CD4-positive, alpha-beta T cell treated with Interleukin-17A for 1 hour (primary cell): ENCODE measurements at places on chromosomes 6 and 20.

DNA sequence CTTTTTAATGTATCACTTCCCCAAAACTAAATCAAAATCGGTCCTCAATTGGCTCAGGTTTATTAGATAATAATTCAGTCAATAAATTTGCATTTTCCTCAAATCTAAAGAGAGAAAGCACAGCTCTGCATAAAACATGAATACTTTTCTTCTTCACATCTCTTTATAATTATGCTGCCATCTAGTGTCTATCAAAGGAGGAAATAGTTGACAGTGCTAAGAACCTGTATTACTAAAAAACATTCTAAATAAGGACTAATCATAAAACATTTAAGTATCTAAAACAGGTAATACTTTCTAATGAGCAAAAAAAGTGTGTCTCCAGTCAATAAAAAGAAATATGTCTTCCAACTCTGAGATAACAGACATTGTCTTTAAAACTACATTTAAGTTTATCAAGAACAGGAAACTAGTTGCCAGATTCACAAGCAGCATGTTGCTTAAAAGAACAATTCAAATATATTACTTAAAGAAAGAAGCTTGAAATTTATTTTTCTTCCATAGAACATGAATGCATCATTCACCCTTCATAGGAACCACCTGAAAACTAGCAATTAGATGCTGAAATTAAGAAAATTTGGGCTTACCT, 56.5 kb upstream of the DST start:
- DNase-seq, result no peak

DNA sequence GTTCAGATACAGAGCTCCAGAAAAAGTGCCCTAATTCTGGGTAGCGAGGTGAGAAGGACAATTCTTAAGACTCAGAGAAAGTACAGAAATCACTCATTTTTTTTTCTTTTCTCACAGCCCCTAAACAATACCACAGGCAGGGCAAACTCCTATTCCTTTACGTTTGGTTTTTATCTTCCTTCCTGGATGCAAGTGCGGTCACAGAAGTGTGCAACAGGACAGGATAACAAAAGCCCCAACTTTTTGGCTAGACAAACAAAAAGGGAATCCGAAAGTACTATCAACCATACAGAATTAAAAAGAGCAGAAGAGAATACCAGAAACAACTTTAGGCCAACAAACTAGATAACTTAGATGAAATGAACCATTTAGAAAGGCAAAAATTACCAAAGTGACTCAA, 18.4 kb upstream of the BEND6 start:
- no peak for DNase-seq

GRCh38 chr6:148404456-148405054, 61.9 kb downstream of the SASH1 start:
- DNase-seq, result no peak

DNA sequence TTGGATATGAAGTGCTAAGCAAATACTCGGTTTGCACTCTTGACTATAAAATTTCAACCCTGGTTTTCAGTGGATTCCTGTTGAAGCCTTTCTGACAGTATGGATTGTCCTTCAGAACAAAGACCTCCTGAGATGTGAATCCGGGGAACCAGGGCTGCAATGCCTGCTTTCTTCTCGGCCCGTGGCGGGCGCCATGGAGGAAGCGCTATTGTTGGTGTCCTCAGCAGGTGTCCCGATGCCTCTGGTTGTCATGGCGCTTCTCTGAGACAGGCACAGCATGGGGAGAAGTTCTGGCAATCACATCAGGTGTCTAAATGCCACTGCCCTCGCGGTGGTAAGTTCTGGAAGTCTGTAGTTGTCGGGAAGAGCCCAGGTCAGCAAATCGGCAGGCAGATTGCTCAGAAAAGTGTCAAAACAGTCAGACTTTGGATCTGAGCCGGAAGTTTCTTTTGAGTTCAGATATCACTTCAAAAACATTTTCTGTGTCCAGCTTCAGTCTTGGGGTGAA, 188.5 kb downstream of the CDH4 start:
- no peak for DNase-seq

DNA sequence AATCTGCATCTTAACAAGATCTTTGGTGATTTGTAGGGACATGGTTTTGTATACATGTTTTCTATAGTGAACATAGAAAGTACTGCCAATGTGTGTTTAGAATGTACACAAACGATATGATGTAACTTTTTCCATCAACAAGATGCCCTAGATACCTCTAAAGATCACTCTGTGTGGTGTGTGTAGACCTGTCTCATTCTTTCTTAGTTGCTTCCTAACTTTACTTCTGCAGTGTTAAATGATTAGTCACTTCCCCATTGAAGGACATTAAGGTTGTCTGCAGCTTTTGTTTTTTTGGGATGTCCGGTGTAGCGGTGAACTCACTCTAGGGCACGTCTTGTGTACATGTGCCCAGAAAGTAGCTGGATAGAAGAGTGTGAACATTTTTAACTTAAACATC, 35.9 kb downstream of the CDYL start:
- no peak for DNase-seq

- DNase-seq, result peak; percentile 44
Observed at GRCh38 chr6:498795-499231, 107.3 kb downstream of the IRF4 start.

- DNase-seq, result no peak
Observed at GRCh38 chr20:24987244-24987643, 5.3 kb downstream of the APMAP start.

DNA sequence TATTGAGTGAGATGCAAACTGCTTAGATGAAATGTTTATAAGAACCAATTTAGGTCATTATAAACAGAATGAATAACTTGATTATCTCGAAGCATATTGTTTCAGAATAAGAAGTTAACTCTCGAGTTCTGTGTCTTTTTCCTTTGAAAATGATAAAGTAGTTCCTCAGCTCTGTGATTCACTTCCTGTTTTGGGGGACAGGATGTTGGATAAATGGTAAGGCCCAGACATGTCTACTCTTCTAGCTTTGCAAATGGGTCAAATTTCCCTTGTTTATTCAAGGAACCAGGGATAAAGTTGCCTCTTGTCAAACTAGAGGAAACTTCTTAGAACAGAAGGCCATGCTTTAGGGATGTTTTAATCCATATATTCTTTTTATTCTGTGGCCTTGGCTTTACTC, 246.9 kb downstream of the SOX4 start:
- no peak for DNase-seq

- DNase-seq, result no peak
Observed at GRCh38 chr6:54441020-54441419, 132.8 kb downstream of the TINAG start.

- DNase-seq, result no peak
Observed at GRCh38 chr6:139996253-139996834, 621.9 kb upstream of the CITED2 start.

- DNase-seq, result no peak
Observed at GRCh38 chr6:15384901-15385300, 139.0 kb downstream of the JARID2 start.

DNA sequence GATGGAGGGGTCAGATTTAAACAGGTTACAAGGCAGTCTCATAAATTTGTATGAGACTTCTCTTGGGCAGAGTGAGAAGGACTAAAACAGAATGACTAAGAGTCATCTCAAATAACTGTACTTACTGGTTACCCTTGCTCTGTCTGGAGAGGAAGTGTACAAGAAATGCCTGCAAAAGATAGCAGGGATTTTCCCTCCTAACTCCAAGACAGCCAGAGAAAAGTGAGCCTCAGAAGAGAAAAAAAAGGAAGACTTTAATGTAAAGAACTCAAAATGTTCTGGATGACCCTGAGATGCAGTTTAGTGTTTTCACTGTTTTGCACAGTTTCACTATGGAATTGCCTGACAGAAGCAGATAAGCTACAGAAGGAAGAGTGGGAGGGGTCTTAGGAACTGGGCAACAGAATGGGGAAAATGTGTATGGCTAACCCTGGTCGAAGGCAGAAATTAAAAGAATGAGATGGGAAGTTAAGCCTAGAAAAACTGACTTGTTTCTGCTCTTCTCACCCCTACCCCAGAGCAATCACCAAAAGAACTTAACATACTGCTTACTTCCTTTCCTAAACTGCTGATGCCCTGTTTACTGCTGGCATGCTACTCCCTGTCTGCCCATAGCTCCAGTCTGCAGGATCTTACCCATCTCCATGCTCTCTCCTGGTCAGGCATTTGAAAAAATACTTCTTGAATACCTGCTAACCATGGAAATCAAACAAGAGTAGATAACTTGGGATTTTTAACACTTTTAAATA, 98.1 kb upstream of the MARCKS start:
- no peak for DNase-seq

DNA sequence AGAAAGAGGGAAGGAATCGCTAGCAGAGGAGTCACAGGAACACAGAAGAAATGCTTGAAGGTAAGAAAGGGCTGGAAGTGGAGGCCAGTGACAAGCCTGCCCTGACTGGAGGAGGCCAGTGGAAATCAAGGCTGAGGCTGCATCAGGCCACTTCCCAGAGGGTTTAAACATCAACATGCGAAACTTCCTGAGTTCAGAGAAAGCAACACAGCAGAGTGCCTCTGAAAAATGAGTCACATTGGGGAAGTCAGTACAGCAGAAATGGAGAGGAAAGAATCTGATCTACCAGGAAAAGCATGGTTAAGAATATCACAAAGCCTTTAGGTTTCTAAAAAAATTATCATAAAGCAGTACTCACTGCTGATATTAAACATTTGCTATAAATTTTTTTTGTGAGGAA, 23.3 kb downstream of the NAPB start:
- DNase-seq, result no peak

DNA sequence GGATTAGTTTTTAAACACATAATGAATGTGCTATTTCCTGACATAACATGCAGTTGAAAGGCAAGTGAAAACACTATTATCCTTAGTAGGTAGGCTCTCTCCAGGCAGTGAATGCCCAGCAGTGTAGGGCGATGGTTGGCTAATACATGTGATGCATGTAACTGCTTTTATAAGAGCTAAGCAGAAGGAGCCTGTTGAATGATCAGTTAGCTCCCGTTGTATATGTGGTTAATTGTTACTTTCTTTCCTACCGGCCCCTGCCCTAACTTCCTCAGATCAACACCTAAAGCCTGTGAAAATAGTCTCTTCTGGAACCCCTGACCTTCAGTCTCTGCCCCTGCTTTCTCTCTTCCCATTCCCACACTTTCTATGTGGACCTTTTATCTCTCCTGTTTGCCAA, 10.5 kb downstream of the SOX4 start:
- no peak for DNase-seq

DNA sequence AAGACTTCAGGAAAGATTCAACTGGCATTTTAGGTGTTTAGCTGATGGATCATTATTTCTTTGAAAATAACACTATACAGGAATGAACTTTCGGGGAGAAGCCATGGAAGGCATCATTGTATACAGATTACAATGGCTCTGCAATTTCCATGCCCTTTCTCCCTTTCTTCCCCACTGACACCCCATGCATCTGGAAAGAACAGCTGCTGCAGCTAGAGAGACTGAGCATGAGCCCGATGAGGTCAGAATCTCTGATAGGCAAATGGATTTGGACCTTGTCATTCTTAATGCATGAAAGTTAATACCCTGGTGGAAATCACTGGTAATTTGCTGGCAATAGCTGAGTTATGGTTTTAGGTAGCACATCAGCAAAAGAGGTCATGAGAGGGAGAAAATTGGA, 54.8 kb downstream of the BTBD3 start:
- DNase-seq, result no peak

GRCh38 chr20:56414842-56415765, 3.0 kb downstream of the CASS4 start:
- peak; percentile 63 for DNase-seq

DNA sequence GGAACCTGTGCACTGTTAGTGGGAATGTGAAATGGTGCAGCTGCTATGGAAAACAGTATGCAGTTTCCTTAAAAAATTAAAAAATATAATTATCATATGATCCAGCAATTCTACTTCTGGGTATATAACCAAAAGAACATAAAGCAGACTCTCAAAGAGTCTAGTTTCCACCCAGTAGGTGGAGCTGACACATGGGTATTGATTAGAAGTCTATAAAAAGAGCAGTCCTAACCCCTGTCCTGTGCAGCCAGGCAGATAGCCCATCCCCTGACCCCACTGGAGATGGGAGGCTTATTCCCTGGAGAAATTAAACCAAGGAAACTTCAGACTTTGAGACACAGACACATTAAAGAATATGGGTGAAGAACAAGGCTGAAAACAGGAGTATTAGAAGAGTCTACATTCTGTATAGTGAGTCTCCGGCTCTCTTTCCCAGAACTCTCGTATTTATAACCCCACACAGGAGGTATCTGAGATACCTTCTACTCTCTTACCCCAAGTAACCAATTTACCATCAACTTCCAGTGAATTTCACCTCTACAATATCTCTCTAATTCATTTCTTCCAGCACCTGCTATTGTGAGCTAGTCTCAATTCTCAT, 92.3 kb downstream of the SEL1L2 start:
- no peak for DNase-seq

- DNase-seq, result no peak
Observed at GRCh38 chr6:32833664-32834063, 4.9 kb downstream of the TAP2 start.
